ENCODE measurements at places on chromosomes 12 and 14.
A peak's percentile ranks its signal among the peaks of the same experiment; 100 is the strongest.

DNA sequence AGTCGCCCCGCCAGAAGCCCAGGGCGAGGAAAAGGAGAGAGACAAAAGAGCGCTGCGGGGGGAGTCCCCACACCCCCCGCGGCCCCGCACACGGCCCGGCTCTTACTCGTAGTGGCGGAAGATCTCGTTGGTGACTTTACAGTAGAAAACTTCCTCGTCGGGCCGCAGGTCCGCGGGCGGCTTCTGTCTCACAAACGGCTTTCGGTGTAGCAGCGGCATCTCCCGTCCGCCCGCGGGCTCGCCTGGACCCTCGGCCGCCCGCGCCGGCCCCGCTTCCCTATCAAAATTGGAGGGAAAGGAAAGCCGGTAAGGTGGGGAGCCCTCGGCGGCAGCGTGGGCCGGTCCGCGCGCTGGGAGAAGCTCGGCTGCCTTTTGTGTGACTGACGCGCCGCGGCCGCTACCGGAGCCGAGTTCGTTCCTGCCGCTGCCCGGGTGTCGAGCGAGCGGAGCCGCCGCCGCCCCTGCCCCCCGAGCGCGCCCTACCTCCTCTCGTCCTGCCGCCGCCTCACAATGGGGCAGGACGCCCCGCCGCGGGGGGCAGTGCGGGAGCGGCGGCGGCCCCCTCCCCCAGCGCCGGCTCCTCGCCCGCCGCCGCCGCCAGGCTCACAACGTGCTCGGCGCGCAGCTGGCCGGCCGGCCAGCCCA, 652 bp downstream of the BAZ1A start:
- DNase-seq = peak; percentile 68

DNA sequence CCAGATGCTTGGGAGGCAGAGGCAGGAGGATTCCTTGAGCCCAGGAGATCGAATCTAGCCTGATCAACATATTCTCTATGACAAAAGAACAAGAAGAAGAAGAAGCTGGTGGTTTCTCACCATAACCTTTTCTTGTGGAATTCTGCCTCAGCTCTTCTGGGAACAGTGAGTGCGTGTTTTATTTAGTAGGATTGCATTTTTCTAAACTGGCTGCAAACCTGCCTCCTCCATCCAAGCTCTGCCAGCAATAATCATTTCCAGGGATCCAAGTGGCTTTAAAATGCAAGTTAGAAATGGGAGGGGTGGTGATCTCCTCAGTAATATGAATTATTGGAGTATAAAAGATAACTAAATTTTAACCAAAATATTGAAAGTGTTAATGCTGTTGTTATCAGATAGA, 46.1 kb upstream of the MMP17 start:
- DNase-seq = no peak

DNA sequence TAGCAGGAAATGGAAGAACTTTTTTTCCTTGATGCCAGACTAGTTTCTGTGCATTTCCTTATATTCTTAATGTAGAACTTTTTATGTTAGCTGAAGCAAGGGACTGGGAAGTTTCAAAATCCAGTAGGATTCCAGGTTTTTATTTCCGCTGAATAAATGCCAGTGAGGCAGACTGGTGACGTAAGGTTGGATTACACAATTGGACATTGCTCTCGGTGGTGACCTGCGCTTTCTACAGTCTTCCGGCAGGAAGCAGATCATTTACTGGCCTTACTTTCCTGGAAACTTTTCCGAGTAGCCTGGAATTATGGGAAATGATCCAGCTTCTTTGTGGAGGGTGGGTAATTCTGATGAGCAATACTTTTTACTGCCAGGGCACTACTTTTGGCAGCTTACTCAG, 3.6 kb downstream of the IFT43 start:
- DNase-seq = no peak

DNA sequence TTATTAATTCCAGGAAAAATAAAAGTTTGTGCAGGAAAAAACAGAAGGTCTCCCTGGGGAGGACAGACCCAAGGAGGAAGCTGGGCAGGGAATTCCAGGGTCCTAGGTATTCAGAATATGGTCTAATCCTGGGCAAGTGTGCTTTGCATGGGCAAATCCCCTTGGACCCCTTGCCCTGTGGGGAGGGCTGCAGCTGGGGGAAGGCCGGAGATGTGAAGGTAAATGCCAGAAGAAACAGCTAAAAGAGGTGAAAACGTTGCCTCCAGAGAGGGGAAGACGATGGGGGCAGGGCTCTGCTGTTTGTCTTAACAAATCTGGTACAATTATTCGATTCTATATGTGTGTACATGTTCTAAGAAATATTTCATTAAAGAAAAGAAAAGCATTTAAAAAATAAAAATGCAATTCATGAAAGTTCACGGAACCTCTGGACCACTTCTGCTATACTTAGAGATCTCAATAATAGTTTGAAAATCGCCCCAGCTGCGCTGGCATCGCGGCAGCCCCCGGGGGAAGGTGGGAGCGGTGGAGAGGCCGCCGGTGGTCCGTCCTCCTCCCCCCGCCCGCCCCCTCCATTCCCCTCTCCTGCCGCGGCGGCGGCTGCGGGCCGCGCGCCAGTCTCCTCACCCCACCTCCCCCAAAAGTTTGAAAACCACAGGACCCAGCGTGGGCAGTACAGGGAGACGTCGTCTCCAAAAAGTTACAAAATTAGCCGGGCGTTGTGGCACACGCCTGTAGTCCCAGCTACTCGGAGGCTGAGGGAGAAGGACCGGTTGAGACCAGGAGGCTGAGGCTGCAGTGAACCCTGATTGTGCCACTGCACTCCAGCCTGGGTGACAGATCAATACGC, 1.5 kb upstream of the PRPF40B start:
- no peak for DNase-seq

- no peak for DNase-seq
Measured at GRCh38 chr12:77089686-77090220, 24.4 kb upstream of the E2F7 start.

- no peak for DNase-seq
Measured at GRCh38 chr14:99327458-99328250, 55.7 kb upstream of the BCL11B start.

- no peak for DNase-seq
Measured at GRCh38 chr14:65032319-65032718, 45.6 kb downstream of the FNTB start.

DNA sequence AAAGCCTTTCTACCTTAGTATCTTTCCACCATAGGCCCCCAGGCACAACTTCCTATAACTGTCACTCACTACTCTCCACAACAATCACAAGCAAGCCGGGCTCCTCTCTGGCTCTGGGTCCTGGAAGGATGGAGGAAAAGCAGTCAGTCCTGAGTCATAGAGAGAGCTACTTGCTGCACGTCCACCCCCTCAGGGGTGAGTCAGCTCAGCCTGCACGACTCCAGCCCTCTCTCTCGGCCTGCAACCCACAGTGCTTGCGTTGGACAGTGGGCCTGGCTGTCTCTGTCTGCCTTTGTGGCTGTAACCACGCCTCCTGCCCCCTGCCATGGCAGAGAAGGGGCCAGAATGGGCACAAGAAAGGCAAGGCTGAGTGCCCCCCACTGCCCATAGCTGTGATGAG, 154.1 kb upstream of the FKBP4 start:
- no peak for DNase-seq

DNA sequence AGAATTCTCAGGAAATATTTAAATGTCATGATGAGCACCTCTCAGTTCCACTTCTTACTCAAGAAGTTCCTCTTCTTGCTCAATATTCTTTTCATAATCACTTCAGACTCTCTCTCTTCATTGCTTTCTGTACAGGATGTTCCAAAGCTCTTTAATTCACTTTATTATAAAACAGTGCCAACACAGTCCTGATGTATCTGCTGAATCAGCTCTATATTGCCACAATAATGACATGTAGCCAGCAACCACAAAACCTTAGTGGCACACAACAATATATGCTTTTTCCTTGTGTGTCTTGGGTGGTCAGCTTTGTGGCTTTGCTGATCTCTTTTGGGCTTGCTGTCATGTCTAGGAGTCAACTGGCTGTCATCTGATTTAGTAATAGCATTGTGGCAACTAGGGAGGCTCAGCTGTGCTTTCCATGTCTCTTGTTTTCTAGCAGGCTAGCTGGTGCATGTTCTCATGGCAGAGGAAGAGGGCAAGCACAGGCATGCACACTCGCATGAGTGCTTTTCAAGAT, 52.8 kb upstream of the SLC2A13 start:
- DNase-seq = peak; percentile 48

DNA sequence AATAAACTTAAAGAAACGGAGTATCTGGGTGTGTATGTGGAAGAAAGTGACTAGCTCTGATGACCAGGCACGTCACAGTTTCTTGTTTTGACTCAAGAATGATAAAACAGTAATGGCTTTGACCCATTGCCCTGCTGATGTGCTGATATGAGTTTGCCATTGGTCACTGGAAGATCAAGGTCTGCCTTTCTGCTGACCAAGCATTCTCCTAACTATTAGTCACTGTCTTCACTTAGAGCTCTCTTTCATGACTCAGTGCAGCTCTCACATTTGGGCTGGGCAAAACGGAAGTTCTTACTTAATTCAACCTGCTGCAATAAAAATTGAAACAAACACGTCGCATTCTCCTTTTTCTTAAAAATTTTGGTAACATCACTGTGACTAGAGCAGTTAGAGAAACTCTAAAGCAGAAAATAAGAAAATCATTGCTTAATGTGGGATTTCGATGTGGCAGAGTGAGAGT, 366.7 kb downstream of the BTG1 start:
- no peak for DNase-seq

- no peak for DNase-seq
Measured at GRCh38 chr12:47207829-47208248, 128.1 kb upstream of the AMIGO2 start.

- no peak for DNase-seq
Measured at GRCh38 chr14:71122866-71123565, 215.8 kb downstream of the PCNX1 start.

GRCh38 chr14:54512393-54512792, 2.7 kb downstream of the CGRRF1 start:
- no peak for DNase-seq

DNA sequence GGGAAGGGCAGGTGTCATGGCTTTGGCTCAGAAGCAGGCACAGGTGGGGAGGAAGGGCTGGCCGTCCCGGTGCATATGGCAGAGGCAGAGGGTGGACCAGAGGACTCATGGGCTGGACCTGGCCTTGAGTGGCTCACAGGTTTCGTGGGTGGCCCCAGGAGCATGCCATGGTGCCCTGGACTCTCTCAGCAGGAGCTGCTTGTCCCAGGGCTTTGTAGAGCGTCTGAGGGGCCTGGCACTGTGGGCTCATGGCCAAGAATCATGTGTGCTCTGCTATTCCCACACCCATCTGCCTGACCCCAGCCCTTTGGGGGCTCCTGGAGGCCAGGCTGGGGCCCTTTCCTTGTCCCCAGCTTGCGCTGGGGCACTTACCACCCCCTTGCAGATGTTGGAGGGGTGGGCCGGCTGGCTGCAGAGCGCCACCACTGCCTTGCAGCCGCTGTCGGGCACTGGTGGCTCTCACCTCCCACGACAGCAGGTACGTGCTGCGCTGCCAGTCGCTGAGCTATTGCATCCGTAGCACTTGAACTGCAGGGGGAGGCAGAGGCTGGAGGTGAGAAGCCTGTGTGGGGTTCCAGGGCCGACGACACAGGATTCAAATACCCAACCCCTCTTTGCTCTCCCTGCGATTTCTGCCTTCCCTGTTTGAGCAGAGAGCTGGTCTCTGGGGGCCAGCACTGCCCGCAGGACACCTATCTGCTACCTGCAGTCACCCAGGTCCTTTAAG, 187.4 kb upstream of the PRMT8 start:
- DNase-seq = peak; percentile 36

DNA sequence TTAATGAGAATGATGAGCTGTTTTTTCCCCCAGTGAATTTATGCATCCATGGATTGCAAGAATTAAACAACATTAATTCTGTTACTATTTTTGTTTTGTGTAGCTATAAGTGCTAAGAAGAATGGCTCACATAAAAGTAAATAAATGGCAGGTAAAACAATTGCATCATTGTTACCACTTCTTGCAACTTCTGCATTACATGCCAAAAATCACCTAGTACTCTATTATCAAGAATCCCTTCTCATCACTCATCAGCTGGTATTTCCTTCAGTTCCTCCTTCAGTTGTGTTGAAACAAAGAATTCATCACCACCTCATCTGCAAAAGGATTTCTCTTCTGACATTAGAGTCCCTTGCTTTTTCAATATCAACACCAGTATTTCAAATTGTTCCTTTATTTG, 773 bp downstream of the A2M start:
- DNase-seq = no peak

DNA sequence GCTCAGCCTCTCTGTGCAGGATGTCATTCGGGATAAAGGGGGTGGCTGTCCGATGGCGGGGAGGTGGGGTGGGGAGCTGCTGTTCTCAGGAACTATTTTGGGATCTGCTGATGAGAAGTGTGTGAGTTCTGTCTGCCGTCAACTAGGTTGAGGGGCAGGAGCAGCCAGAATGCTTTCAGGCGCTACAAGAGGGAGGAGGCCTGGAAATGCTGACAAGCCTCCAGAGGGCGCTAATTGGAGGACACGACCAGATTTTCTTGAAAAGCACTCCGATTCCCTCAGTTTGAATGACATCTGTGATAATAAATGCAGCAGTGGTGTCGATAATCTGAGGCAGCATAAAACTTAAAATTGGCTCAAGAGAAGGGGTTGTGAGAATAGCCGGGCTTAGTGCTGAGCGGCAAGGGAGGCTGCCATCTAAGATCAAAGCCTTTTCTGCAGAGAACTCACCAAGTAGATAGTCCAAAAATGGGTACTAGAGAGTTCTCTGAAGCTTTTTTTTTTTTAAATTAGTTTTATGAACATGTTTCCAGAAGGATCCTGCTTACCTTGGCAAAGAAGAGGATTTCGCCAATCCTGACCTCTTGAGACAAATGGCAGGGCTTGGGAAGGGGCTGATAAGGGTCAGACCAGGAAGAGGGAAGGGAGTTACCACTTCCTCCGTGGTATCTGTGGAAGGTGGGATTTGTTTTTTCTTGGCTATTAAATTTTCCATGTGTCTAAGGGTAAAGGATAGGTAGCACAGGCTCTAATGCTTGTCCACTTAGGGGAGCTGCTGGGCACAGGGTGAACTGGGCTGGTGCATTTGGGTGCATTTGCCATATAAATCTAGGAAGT, 94.4 kb downstream of the CRACR2A start:
- DNase-seq = peak; percentile 23

DNA sequence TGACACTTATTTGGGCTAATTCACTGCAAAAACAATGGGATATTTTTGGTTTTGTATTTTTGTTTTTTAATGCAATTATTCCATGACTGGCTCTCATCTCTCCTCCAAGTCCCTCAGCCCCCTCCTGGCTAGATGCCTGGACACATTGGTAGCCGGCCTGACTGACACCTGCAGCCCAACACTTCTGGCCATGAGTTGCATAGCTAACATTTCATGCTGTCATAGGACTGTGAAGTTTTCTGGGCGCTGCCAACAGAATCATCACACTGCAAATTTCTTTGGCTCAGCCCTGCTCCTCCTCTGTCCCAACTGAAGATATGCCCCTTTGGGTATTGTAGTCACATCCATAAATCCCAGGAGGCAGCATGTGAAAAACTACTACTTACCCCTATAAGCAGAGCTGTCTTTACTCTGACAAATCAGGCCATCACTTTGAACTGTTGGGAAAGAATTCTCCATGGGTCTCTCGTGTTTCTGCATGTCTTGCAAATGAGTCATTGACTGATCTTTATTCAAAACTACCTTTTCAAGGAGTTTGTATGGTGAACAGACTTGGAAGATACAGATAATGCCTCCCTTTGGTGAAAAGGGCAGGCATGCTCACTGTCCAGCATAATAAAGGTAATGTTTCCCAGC, 126.7 kb upstream of the LGR5 start:
- no peak for DNase-seq

GRCh38 chr14:54040846-54041245, 84.2 kb upstream of the BMP4 start:
- no peak for DNase-seq

GRCh38 chr12:3527181-3527580, 36.2 kb downstream of the PRMT8 start:
- DNase-seq = no peak

- no peak for DNase-seq
Measured at GRCh38 chr14:43175896-43176295, 1331.2 kb downstream of the FSCB start.

Measured in NCI-H524 (cell line).